CD14-positive monocyte (primary cell): ENCODE measurements at places on chromosomes 1 and 21.
A peak's percentile ranks its signal among the peaks of the same experiment; 100 is the strongest.

DNA sequence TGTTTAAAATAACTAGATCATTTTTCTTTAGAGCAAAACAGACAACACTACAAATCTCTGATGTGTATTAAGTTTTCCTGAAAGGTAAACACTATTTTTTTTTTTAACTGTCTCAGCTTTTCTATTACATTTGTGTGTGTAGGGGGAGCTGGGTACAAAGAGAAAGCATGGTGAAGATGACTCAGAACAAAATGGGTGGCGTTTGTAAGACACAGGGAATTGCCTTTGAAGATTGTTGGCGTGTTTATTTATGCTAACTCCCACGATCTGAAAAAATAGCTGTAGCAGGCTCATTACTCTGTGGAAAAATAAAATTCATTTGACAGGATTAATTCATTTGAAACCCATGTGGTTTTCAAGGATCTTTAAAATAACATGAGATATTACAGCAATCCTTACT is 285.1 kb downstream of the RYR2 start:
- no peak for DNase-seq

DNA sequence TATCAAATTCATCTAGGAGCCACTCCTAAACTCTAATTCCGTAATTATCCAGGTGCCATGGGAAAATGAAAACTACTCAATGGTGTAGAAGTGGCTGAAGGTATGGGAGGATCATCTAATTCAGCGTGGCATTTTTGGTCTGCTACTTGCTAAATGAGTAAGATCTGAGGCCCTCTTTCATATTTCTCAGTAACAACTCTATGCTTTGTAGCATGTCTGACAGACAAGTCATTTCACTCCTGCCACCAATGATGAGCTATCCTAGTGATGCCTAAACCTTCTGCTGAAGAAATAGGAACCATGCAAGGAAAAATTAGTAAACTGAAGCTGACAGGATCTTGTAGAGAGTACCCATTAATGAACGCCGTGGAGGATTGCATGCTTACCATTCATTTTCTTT is 145.3 kb downstream of the NTNG1 start:
- DNase-seq: no peak

GRCh38 chr1:21257431-21258135 is 32.7 kb downstream of the ECE1 start:
- DNase-seq: no peak

GRCh38 chr1:36279110-36279788 is 26.9 kb upstream of the SH3D21 start:
- no peak for DNase-seq

DNA sequence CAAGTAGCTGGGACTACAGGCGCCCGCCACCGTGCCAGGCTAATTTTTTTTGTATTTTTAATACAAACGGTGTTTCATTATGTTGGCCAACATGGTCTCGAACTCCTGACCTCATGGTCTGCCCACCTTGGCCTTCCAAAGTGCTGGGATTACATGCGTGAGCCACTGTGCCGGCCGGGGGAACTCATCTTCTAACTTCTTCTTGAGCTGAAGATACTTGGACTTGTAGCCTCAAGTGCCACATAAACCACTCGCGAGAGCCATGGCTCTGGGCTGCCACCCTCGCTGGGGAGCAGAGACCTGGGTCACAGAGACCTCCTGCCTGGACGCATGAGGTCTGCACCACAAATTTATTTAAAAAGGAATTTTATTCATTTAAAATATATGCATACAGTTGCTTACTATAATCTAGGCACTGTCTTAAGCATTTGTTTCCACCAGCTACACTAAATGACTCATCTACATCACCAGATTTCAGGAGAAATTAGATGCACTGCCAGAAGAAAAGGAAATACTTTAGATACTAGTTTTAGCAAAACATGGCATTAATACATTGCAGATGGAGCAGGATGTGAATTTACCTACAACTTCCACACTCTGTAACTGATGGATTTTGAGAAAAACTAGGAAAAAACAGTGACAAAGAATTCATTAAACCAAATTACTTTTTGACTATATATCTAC is 29.9 kb upstream of the PUM1 start:
- DNase-seq: no peak

DNA sequence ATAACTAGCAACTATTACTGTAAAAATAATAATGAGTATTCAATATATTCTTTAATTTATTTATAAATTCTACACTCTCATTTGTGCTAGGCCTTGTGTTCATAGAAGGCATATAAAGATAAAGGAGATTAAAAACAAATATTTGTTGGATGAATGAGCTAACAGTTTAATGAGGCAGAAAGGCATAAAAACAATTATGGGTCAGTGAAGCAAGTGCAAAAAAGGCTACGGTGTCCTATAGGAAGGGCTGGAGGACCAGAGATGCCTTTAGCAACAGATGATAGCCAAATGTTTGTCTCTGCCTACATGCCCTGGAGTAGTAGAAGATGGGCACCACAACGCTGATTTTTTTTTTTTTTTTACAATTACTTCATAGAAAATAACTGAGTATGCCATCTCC is 45.7 kb downstream of the PTGS2 start:
- no peak for DNase-seq

DNA sequence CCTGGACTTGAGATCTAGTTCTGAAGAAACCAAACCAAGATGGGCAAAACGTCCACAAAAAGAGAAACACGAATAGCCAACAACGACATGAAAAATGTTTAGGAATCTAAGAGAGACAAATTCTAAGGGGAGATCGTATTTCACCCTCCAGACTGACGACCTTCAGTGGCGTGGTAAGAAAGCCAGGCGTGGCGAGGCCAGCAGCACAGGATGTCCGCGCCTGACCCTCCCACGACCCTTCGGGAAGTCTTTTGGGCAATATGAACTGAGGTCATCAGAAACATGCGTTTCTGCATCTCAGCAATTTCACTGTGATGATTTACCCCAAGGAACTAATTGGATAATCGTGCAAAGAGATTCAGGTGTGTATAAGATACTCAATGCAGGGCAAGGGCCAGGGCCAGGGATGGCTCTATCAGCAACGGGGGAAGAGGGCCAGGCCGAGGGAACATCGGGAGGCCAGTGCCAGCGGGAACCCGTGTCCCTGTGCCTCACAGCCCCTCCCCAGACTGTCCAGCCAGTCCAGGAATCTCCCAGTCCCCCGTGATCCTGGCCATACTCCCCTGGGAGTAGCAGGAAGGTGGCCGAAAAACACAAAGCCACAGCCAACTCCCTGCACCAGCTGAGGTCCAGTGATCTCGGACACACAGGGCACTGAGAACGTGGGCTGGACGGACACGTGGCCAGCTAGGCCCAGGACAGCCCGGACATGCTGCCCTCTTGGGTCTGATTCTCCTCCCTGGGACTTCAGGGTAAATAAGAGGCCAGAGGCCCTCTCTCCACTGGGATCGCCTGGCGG is 53.6 kb upstream of the ADARB1 start:
- DNase-seq: no peak

DNA sequence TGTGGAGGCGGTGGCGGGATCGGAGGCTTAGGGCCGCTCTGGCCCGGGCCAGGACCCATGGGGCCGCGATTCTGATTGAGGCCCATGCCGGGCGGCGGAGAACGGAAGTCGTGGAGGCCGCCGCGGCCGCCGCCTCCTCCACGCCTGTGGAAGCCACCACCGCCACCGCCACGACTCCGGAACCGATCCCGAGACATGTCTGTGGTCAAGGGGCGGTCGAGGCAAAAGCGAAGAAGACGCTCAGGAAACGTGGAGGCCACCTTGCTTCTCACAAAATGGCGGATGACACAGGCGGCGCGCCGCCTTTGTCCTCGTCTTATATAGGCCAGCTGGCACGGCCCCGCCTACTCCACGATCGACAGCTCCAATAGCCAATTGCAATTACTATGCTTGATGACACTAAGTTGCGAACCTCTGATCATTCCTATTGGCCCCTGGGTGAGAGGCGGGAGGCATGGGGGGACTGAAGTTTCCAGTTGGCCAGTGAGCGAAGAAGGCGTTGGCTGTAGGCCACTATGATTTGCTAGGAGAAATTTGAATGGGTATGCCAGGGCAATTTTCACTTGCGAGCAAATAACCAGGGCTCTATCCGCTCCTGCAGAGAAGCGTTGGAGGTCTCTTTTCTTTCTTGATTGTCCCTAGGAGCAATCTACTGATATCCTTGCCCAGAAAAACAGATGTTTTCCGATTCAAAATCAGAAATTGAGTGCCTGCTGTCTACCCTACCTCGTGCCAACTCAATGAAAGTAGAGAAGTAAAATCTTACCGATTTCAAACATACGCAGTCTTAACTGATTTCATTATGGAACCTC is at the start of gene SFPQ:
TSS of gene SFPQ (minus strand) at position 293 of the 812 bp plus-strand sequence. CDS start at position 197, 96 bp downstream.
- DNase-seq: peak; percentile 98

- no peak for DNase-seq
These were observed 24.8 kb downstream of the CSF1 start for GRCh38 chr1:109935451-109935900.

DNA sequence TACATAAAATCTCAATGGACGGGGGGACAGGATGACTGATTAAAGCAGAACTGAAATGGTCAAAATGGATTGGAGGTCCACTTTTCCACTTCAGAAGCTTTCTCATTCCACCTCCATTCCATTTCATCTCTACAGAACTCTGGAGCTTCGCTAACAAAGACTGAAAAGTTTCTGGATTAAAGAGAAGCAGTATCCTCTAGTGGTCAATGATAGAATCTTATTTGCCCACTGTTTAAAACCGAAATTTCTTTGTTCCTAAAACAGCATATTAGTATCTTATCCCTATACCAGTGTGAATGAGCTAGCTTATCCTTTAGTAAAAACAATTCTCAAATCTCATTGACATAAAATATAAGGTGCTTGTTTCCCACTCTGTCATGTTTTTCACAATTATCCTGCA is 890.6 kb downstream of the KCNT2 start:
- no peak for DNase-seq

DNA sequence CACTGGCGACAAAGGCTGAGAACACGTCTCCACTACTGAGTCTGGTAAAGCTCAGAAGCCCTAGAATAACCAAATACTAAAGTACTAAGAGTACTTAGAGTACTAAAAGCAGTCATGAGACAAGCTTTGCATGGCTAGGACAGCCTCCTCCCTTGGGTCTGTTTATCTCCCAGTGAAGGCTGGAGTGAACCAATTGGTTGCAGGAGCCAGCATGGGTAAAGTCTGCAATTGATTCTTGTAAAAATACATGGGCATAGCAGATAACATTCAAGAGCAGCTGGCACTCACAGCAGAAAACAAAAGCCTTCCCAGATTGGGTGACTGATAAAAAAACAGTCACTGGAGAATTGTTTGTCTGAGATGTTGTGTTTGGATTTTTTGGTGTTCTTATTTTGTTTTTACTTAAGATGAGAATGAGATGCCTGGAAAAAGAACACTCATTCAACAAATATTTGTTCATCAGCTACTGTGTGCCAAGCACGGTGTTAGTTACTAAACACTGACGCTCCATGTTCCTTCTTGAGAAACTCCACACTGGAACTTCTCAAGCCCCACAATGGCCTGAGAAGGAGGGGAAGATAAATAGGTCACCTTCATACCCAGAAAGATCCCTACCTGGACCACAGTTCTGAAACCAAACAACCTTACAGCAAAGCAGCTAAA is 3.7 kb downstream of the IRF6 start:
- DNase-seq: no peak

- no peak for DNase-seq
These were observed 47.7 kb upstream of the RHOU start for GRCh38 chr1:228687587-228687986.

GRCh38 chr1:9894115-9894514 is 16.0 kb downstream of the CTNNBIP1 start:
- no peak for DNase-seq

DNA sequence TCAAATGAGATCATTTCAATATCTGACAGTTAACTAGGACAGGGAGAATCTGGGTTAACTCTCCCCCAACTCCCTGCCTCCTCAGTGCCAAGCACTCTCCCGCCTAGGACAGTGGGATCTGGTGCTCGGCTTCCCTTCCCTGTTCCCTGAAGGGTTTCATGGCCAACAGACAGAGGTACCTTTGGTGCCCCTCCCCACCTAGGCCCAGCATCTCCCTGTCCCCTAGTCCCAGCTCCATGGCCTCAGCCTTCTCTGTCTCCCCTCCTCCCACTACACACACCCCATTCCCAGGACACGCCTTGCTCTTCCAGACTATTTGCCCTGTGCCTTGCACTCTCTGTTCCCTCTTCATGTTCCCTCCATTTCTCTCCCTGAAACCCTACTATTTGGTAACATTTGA is 77.1 kb downstream of the CD247 start:
- no peak for DNase-seq

GRCh38 chr1:22018583-22019559 is 17.4 kb downstream of the CELA3A start:
- DNase-seq: peak; percentile 95

GRCh38 chr21:46151261-46151988 is 4.0 kb downstream of the FTCD start:
- DNase-seq: no peak

DNA sequence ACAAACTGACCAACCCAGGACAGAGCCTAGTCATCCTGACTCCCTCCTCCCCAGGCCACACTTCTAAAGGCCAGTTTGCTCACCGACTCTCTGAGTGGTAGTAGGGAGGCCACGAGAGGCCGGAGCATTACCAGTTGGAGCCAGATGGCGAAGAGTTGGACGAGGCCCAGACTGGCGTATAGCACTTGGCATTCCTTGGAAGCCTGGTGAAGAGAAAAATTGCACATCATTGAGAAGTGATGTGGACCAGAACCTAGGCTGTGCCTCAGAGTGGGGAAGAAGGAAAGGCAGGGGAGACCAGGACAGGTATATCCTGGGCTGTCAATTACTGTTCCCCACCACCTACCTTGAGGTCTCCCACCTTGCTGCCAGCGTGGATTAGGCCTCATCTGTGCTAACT is 12.2 kb downstream of the PABPC4 start:
- DNase-seq: no peak

GRCh38 chr21:26717146-26717739 is 128.0 kb downstream of the ADAMTS1 start:
- DNase-seq: peak; percentile 1

- DNase-seq: no peak
These were observed 88.5 kb downstream of the RUNX3 start for GRCh38 chr1:24841593-24841992.
